ENCODE measurements at places on chromosomes 2 and 18.

GRCh38 chr2:217680381-217680780, 322.4 kb downstream of the TNS1 start:
- no peak for DNase-seq

DNA sequence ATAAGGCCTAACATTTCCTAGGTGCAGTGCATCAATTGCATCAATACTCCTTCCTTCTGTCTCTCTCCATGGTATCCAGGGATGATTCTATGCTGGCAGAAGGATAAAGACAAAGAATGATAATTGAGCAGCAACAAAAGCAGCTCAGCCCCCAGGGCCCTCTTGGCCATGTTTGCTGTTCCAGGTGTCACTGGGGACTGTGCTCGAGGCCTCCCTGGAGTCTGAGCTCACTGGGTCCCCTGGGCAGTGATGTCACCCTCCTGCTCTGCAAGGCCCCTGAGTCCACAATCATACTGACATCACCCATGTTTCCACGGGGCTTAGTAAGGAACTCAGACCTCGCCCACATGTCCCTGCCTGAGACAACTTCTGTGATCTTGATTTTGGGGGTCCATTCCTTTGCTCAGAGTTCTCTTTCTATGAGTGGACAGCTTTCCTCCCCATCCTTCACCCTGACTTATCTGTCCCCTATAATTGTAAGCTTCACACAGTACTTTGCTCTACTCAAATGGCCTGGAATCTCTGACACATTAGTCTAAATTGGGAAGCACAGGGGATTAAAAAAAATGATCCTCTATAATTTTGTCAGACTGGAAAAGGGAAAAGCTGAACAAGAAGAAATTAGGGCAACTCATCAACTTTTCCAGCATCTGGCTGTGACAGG, 15.8 kb upstream of the EXOC6B start:
- no peak for DNase-seq

DNA sequence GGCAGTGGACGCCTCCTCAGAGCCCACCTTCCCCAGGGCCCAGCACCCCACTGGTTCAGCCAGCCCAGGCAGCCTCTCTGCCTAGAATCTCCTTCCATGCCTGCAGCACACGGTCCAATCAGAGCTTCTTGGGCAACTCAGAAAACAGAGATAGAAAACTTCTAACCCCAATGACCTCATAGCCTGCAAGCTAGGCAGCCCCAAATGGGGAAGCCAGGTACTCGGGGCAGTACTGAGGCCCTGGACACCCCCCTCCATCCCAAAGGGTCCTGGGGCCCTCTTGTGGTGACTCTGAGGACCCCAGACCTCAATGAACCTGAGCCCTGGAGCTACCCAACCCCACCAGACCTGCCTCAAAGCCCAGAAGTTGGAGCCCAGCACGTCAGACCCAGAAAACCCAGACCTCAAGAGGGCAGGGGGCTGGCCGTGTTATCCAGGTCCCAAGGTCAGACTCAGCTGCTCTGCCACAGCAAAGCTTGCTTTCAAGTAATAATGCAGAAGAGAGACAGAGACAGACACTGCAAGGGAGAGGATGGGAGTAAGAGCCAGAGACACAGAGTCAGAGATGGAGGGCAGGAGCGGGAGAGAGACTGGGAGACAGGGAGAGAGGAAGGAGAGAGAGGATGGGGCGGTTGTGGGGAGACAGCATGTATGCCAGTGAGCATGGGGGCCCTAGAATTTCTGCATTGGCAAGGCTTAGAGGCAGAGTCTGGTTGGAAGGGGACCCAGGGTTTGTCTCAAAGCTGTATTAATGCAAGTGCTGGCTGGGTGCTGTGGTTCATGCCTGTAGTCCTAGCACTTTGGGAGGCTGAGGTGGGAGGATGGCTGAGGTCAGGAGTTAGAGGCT, 28.2 kb downstream of the SERTAD2 start:
- DNase-seq = no peak

DNA sequence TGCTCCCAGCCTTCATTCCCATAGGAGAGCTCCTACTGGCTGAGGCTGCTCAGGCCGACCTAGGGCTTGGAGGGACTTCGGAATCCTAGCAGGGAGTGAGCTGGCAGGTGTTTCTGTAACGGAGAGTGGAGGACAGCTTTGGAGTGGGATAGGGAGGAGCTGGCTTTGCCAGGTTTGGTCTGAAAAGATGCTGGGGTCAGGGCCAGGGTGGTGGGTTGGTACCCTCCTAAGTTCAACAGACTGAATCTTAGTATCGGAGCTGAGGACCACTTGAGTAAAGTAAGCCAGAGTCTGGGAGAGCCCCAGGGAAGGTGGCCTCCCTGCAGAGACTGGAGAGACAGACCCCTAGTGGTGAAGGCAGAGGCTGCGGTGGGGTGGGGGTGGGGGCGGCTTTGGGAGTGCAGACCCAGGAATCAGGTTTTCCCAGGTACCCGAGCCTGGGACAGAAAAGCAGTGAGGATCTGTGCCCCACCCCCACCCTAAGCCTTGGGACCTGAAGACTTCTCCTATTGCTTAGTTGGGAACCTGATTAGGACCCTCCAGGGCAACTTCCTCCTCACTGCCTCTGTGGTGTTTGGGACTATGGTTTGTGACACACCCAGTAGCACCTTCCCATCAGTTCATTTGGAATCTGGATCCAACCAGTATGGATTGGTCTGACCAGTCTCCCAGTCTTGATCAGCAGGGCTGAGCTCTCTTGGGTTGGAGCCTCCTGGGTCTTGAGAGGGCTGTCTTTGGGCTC, 3.0 kb downstream of the CNNM4 start:
- no peak for DNase-seq

- no peak for DNase-seq
Measured at GRCh38 chr2:239902749-239903201, 122.4 kb downstream of the NDUFA10 start.

GRCh38 chr2:202442882-202443281, 66.8 kb downstream of the BMPR2 start:
- no peak for DNase-seq

Data from gastrocnemius medialis (tissue), 4 donors.